ENCODE measurements at places on chromosomes 3 and 15.

- no peak for DNase-seq
Measured at GRCh38 chr3:183317886-183318865, 65.1 kb downstream of the B3GNT5 start.

DNA sequence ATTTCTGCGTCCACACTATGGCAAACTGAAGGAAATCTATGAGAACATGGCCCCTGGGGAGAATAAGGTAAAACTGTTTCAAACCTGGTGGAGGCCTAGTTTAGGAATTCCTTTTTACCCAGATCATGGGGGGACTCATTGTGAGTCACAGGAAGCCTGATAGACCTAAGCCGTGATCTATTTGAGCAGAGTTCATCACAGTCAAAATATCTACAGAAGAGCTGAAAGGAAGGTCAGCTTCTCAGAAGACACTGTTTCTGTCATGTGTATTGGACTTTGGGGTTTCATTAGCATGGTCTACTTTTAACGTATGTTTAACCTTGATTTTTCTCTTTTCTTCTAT is 1.3 kb downstream of the PSMD2 start:
- no peak for DNase-seq

DNA sequence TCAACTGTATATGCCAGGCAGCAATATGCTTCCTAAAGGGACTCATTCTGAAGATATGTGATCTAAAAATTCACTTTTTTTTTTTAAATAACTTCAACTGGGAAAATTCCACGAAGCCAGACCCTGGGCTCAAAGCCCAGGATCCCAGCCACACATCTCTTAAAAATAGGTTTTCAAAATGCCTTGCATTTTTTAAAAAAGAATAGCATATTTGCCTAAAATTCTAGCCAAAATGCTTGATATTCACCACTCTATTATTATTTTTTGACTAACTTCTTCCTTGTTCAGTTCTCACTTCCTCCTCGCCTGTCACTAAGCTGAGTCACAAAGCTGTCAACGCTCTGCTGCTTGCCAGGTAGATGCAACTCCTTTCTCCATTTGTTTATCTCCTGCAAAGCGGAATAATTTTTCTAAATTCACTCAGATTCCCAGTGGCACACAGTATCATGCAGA is 28.0 kb upstream of the VGLL4 start:
- no peak for DNase-seq

GRCh38 chr3:106397006-106397405 is 528.2 kb upstream of the CBLB start:
- DNase-seq: no peak
